ENCODE measurements at places on chromosomes 5 and 9. TPM values are rescaled to one million over a fixed set of nuclear protein-coding genes. Genes with fewer than 3 reads are reported as not detected.
A peak's percentile ranks its signal among the peaks of the same experiment; 100 is the strongest.

GRCh38 chr9:120923620-120924328, 2.8 kb downstream of the TRAF1 start:
- H3K36me3 ChIP-seq = no peaks in the 10 kb centered on the region
- peaks cover 44% of the 10 kb centered on the region for H3K4me1 ChIP-seq
- no peak overlapping the region for H3K27ac ChIP-seq
- H3K27me3 ChIP-seq = no peaks in the 10 kb centered on the region
- H3K4me3 ChIP-seq = no peak overlapping the region
- DNase-seq = no peak

DNA sequence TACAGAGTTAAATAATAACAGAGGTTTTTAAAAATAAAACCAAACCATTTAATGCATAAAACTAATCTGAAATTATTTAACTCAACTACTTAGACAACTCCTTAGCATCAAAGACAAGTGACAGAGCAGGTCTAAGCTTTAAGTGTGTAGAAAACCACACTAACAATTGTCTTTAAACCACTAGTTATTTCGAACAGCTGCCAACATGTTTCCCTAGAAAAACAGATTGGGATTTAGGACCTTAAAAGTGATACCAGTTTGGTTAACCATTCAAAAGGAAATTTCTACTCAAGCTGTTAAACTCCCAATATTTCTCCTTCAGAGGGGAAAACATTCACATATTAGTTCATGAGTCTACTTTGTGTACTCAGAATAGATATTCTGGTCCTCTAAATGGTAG, 208.7 kb downstream of the BNC2 start:
- no peaks in the 10 kb centered on the region for H3K27me3 ChIP-seq

The GRPEL2 gene
- total RNA-seq = 17.4 TPM

- no peaks in the 10 kb centered on the region for H3K36me3 ChIP-seq
- no peaks in the 10 kb centered on the region for H3K27me3 ChIP-seq
- H3K4me1 ChIP-seq = no peaks in the 10 kb centered on the region
- DNase-seq = no peak
- no peak overlapping the region for H3K27ac ChIP-seq
Observed at GRCh38 chr9:124139001-124139400, 118.7 kb upstream of the NEK6 start.

DNA sequence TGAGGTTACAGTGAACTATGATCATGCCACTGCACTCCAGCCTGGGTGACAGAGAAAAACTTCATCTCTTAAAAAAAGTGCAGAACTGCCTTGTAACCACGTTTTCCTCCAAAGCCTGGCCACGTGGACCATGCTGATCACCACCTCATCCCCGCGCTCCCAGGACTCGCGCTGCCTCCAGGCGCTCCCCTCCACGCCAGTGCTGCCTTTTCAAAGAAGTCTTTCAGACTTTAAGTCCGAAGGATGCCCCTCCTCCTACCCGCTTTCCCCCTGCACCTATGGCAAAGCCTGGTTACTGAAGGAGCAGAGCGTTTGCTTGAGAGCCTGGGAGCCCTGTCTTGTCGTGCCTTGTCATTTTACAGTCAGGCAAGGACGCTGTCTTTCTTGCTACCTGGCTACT, 43.8 kb downstream of the HABP4 start:
- no peaks in the 10 kb centered on the region for H3K27me3 ChIP-seq
- no peak overlapping the region for H3K4me3 ChIP-seq
- peaks cover 10% of the 10 kb centered on the region for H3K36me3 ChIP-seq
- peaks cover 5% of the 10 kb centered on the region for H3K4me1 ChIP-seq
- H3K27ac ChIP-seq = no peak overlapping the region

The ACSL6 gene
- total RNA-seq = 6.6 TPM

DNA sequence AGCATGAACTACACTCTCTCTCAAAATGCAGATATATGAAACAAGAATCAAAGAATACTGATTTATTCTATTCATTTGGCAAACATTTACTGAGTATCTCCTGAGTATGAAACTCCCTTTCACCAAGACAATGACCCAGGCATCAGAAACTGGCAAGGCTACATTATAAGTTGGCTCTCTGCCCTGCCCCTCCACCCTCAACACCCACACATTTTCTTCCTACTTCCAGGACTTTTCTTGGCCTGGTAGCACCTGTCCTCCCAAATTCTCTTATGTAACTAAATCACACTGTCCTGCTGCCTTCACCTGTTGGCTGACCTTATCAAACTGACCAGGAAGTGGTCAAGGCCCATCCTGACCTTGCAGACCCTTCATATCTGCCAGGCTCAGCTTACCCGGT, 3.5 kb downstream of the RASEF start:
- peaks cover 32% of the 10 kb centered on the region for H3K27me3 ChIP-seq
- no peaks in the 10 kb centered on the region for H3K36me3 ChIP-seq
- H3K4me1 ChIP-seq = no peaks in the 10 kb centered on the region
- no peak overlapping the region for H3K27ac ChIP-seq
- DNase-seq = no peak

GRCh38 chr5:6753851-6754250, 40.6 kb downstream of the TENT4A start:
- DNase-seq = no peak
- no peaks in the 10 kb centered on the region for H3K36me3 ChIP-seq
- no peaks in the 10 kb centered on the region for H3K27me3 ChIP-seq
- no peak overlapping the region for H3K27ac ChIP-seq
- H3K4me1 ChIP-seq = no peaks in the 10 kb centered on the region

DNA sequence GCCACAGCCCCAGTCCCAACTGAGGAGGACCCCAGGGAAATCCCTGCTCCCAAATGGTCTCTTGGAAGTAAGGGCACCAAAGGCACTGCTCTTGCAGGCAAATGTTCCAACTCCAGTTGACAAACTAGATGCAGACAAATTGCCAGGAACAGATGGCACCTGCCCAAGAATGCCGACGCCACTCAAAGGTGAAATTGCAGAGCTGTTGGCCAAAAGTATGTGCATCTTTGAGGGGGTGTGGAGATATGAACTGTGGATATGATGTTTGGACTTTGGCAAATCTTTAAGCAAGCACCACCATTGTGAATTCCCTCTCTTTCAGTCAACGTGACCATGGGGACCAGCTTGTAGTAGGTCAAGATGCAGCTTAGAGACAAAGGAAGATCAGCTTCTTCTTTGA, 12.0 kb upstream of the CPLX2 start:
- no peak overlapping the region for H3K27ac ChIP-seq
- no peaks in the 10 kb centered on the region for H3K27me3 ChIP-seq
- no peak overlapping the region for H3K4me3 ChIP-seq
- no peaks in the 10 kb centered on the region for H3K4me1 ChIP-seq
- DNase-seq = no peak
- H3K36me3 ChIP-seq = no peaks in the 10 kb centered on the region

The RLN1 gene
- not detected for total RNA-seq

DNA sequence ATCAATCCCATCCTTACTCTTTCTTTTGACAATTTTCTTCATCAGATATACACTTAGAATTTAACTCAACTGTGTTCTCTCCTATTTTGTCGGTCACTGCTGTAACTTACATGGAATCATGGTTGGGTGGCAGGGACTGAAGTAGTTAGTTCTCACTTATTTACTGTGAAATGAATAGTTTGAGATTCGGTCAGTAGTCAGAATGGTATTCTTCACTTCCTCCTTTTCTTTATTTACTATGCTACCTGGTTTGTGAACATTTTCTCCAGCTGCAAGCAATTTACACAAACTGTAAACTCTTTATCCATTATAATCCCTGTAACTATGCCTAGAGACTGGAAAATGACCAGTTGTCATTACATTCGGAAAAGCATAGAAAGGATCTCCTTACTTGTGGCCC, 41.5 kb upstream of the GDNF start:
- no peaks in the 10 kb centered on the region for H3K4me1 ChIP-seq
- H3K27ac ChIP-seq = no peak overlapping the region
- H3K36me3 ChIP-seq = no peaks in the 10 kb centered on the region
- no peak overlapping the region for H3K4me3 ChIP-seq
- DNase-seq = no peak

DNA sequence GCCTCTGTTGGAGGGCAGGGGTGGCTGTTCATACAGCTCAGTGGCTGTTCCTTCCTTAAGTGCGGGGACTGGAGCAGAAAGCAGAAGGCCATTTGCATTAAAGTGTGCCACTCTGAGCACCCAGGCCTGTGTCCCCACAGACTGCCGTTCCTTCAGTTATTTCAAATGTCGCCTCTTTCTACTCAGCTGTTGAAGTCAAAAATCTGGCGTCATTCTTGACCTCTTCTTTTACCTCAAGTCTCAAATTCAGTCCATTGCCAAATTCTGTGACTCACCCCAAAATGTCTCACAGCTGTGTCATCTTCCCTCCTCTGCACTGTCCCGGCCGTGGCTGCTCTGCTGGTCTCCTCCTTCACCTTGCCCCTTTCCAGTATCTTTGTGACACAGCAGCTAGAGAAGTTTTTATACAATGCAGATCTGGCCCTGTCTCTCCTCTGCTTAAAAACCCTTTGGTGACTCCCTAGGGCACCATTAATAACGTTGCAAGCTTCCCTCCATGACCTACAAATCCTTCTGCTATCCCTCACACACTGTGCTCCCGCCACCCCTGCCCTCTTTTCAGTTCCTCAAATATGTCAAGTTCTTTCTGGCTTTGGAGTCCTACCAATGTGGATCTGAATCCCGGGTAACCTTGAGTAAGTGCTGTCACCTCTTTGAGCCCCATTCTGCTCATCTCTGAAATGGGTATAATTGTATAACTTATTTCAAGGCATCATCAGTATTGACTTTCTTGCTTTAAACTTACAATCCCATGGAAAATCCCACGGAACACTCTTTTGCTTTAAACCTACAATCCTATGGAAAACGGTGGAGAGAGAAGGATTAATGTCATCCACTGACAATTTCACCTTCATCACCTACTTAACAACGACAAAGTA, 98.3 kb upstream of the BOD1 start:
- H3K4me3 ChIP-seq = no peak overlapping the region
- H3K36me3 ChIP-seq = no peaks in the 10 kb centered on the region
- H3K27me3 ChIP-seq = no peaks in the 10 kb centered on the region
- DNase-seq = peak; percentile 79

DNA sequence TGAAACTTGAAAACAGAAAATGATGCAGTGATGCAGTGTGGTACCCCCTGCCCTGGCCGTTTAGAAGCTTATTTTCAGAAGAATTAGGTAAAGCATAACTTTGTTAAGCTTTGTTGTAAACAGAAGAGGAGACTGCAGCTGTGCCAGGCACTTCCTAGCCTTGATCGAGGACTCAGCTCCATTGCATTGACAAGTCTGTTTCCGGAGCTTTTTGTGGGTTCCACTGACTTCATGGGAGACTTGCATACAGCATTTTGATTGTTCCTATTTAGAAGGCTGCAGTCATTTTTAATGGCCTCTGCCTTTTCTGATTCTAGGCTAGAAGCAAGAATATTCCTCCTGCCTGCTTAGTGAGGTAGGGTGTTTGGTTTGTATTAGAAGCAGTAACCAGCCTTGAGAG, 12.3 kb downstream of the MVB12B start:
- H3K27me3 ChIP-seq = no peaks in the 10 kb centered on the region
- peaks cover 13% of the 10 kb centered on the region for H3K36me3 ChIP-seq
- H3K4me1 ChIP-seq = peaks cover 33% of the 10 kb centered on the region
- no peak for DNase-seq
- H3K27ac ChIP-seq = no peak overlapping the region

The ADAMTS12 gene
- 10.5 TPM for total RNA-seq

GRCh38 chr5:5419291-5420210, 2.9 kb upstream of the ICE1 start:
- no peaks in the 10 kb centered on the region for H3K27me3 ChIP-seq
- H3K27ac ChIP-seq = no peak overlapping the region
- H3K36me3 ChIP-seq = no peaks in the 10 kb centered on the region
- H3K4me1 ChIP-seq = peaks cover 23% of the 10 kb centered on the region
- H3K4me3 ChIP-seq = no peak overlapping the region

The PCDHA1 gene
- not detected for total RNA-seq

- no peaks in the 10 kb centered on the region for H3K4me1 ChIP-seq
- H3K27me3 ChIP-seq = peaks cover 4% of the 10 kb centered on the region
- no peak for DNase-seq
- no peak overlapping the region for H3K4me3 ChIP-seq
- no peak overlapping the region for H3K27ac ChIP-seq
- no peaks in the 10 kb centered on the region for H3K36me3 ChIP-seq
Observed at GRCh38 chr5:55742778-55743177, 4.9 kb downstream of the DDX4 start.

GRCh38 chr9:33232815-33233214, 7.2 kb upstream of the SPINK4 start:
- DNase-seq = no peak
- no peaks in the 10 kb centered on the region for H3K27me3 ChIP-seq
- no peak overlapping the region for H3K27ac ChIP-seq

- no peaks in the 10 kb centered on the region for H3K4me1 ChIP-seq
- H3K36me3 ChIP-seq = no peaks in the 10 kb centered on the region
- H3K27me3 ChIP-seq = no peaks in the 10 kb centered on the region
- no peak overlapping the region for H3K4me3 ChIP-seq
- DNase-seq = no peak
- no peak overlapping the region for H3K27ac ChIP-seq
Observed at GRCh38 chr9:98316445-98317133, 61.1 kb upstream of the TBC1D2 start.

- no peak for DNase-seq
- no peaks in the 10 kb centered on the region for H3K27me3 ChIP-seq
- no peak overlapping the region for H3K4me3 ChIP-seq
- H3K4me1 ChIP-seq = no peaks in the 10 kb centered on the region
- no peaks in the 10 kb centered on the region for H3K36me3 ChIP-seq
Observed at GRCh38 chr9:135531096-135531495, 9.9 kb downstream of the LCN1 start.

The FBP1 gene
- total RNA-seq = 43.6 TPM

- H3K4me1 ChIP-seq = no peaks in the 10 kb centered on the region
- H3K27ac ChIP-seq = no peak overlapping the region
- no peaks in the 10 kb centered on the region for H3K27me3 ChIP-seq
- DNase-seq = no peak
- H3K4me3 ChIP-seq = no peak overlapping the region
Observed at GRCh38 chr9:80763536-80763935, 925.8 kb downstream of the TLE1 start.

The KCNIP1 gene
- total RNA-seq = not detected

The GABRA1 gene
- not detected for total RNA-seq

- no peak overlapping the region for H3K27ac ChIP-seq
- no peaks in the 10 kb centered on the region for H3K4me1 ChIP-seq
- H3K4me3 ChIP-seq = no peak overlapping the region
Observed at GRCh38 chr5:176429972-176430371, 13.6 kb upstream of the CLTB start.

DNA sequence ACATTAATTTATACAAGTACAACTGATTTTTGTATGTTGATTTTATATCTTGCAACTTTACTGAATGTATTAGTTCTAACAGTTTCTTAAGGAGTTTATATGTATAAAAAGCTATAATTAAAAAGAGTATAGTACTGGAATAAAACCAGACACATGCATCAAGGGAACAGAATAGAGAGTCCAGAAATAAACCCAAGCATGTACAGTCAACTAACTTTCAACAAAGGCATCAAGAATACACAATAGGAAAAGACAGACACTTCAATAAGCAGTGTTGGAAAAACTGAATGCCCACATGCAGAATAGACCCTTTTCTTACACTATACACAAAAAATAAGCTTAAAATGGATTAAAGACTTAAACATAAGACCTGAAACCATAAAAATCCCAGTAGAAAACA, 170.9 kb downstream of the ICE1 start:
- no peak overlapping the region for H3K27ac ChIP-seq
- no peaks in the 10 kb centered on the region for H3K27me3 ChIP-seq
- no peaks in the 10 kb centered on the region for H3K36me3 ChIP-seq
- DNase-seq = no peak
